ENCODE measurements at places on chromosomes 5 and 9.

GRCh38 chr9:131122158-131122557 is 3.2 kb upstream of the NUP214 start:
- no peak for DNase-seq

- DNase-seq = no peak
Observed at GRCh38 chr9:131095666-131096268, 564 bp upstream of the AIF1L start.

DNA sequence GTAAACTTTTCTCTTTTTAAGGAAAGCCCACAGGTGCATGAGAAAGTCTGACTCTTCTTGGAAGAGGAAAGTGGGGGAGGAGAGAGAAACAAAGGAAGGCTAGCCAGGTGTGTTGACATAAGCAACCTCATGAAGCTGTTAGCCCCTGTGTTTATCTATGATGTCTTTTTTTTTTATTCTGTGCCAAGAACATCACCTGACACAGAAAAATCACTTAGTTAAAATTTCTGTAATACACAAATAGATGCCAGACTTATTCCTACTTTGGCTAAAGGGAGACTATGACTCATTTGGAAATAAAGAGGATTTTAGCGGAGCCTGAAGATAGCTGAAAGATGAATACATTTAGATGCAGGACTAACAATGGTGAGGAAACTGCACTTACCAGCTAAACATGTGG is 58.3 kb downstream of the BAAT start:
- peak; percentile 48 for DNase-seq

- no peak for DNase-seq
Observed at GRCh38 chr9:20028849-20029231, 240.0 kb upstream of the SLC24A2 start.

DNA sequence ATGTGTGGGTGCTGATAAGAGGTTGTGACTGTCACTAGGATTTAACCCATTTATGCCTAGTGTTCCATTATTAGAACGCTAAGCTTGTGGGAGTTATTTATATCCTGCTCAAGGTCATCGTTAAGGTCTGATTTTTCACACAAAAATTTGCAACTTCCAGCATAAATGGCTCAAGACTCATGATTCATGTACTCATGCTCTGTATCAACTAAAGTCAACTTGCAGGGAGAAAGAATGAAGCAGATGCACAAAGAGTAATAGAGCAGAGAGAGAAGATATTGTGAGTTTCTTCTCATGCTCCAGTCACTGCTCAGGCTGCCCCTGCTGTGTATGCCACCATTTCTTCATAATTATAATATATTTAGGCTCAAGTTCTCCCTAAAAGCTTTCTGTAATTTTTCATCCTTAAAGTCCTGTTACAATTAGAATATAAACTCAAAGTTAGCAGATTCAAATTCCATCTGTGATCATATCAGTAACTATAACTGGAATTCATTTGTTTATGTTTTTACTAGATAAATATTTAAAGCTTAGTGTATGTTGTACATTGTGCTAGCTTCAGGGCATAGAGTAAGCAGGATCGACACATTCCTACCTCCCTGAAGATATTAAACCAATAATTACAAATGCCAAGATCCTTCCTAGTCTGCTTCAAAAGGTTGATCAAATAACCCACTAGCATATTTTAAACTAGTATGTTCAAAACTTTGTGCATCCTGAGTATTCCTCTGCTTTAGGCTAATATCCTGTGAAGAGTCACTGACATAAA is 136.7 kb downstream of the NUDT12 start:
- DNase-seq = no peak

- DNase-seq = no peak
Observed at GRCh38 chr9:109956717-109957440, 176.9 kb downstream of the PALM2AKAP2 start.

GRCh38 chr9:70110194-70111041 is 66.8 kb downstream of the MAMDC2 start:
- no peak for DNase-seq
